ENCODE measurements at places on chromosomes 2 and 18.
A peak's percentile ranks its signal among the peaks of the same experiment; 100 is the strongest.

- no peak for DNase-seq
Observed at GRCh38 chr2:147031897-147032296, 812.9 kb upstream of the ACVR2A start.

DNA sequence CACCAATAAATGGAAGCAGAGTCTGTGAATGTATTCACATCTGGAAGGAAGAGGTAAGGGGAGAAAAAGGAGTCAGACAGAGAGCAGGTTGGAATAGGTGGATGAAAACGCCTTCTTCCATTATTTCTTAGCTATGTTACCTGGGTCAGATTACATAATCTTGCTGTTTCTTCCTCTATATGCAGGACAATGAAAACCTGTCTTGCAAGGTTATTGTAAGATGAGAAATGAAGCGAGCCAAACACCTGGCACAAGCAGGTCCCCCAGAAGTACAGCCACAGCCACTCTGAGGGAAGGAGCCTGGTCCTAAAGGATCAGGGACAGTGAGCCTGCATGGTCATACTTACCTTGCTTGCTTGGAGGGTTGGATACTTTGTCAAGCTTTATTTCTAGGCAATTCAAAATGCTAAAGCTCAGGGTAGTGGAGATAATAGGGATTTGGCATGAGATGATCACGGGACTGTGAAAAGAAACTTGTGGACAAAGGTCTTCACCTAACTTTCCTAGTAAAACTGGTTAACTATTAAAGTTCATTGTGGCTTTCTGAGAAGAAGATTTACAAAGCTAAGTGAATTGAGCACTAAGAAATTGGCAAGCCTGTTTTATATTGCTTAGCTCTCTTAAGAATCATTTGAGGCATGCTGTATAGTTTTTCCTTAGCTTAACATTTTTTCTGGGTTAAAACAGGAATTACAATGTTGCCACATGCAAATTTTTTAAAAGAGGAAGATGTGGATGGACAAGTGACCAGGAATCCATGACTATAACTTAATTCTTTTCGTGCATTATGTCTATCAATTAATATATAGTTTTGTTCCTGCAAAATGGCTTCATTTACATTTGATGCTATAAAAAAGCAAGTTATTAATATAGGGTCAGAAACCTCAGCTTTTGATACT lies 15.7 kb upstream of the PLA2R1 start:
- DNase-seq = peak; percentile 41

- no peak for DNase-seq
Observed at GRCh38 chr18:74497778-74498177, 1.6 kb downstream of the CNDP2 start.

DNA sequence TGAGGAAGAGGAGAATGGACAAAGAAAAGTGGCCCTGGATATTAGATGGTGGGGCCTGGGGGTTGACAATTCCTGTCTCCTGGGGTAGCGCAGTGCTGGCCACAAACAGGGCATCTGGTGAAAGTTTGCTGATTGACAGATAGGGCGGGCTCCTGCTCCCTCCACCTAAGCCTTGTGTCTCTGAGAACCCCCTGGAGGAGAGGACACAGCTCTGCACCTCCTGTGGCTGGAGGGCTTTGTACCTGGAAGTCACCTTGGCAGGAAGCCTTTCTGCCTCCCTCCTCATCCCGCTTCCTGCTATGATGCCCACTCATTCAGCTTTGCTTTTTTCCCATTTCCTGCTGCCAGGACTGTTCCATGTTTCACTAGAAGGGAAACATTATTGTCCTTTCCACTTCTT lies 72.4 kb downstream of the RHOB start:
- DNase-seq = no peak

DNA sequence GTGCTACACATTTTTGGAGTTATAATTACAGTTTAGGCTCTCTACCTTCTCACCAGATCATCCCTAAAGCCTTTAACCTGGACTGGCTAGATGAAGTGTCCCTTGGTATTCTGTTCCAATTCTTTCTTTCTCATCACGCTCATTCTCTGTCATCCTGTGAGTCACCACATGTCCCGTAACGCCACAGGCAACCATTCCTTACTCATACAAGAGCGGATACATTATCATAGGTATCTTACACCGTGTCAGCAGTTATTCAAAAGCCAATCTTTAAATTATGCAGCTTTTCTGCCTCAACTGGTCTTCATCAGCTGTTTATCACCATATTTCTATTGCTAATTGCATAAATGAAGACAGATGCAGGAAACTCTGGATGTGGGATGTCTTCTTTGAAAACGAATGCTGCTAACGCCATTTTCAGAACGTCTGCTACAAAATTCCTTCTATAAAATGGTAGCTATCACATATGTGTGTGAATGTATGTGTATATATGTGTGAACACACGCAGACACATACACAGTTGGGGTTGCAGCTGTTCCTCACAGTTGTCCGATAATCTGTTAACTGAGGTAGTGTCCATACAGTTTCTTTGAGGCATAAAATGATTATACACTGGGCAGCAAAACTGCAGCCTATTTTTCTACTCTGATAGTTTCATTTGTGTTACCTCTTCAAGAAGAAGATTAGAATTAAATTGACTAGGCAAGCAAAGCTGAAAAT lies 47.9 kb downstream of the EML6 start:
- DNase-seq = no peak

GRCh38 chr18:35827275-35827902 lies 145.1 kb upstream of the RMP24 start:
- peak; percentile 67 for DNase-seq

GRCh38 chr18:52486052-52486451 lies 146.1 kb downstream of the DCC start:
- DNase-seq = no peak
